T-helper 2 cell treated with Interferon-gamma antibody and Interleukin-4, amounts not matched to agents 5 μg/mL and 100 μg/mL, for 36 hours (primary cell): ENCODE measurements at places on chromosomes 1 and 21.

DNA sequence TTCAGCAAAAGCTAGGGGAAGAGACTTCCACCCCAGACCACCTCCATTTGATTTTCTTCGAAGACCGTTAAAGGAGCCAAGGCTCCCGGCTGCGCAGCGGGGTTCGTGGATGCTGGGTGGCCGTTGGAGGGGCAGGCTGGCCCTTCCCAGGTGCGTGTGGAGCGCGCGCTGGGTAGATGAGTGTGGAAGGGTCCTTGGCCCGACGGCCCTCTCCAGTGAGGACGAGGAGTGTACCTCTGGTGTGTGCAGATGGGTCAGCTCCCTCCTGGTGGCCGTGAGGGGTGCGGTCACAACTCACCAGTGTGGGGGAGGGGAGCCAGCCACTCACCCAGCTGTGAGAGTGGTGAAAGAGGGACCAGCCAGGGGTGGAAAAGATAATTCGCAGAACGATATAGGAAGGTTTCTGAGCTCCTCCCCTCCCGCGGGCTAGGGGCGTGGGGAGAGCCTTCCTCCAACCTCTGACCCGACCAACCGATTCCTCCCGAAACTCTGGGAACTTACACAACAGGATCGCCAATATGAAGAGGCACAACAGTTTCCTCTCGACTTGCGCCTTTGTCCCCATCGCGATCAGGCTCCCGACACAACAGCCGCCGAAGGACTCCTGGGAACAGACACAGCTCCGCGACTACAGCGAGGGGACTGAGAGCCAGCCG is at the start of gene F11R:
Gene F11R, minus strand, starts transcription at position 644 of the 656 bp plus-strand sequence. Its CDS starts 79 bp downstream, at position 565.
- peak; percentile 19 for DNase-seq

DNA sequence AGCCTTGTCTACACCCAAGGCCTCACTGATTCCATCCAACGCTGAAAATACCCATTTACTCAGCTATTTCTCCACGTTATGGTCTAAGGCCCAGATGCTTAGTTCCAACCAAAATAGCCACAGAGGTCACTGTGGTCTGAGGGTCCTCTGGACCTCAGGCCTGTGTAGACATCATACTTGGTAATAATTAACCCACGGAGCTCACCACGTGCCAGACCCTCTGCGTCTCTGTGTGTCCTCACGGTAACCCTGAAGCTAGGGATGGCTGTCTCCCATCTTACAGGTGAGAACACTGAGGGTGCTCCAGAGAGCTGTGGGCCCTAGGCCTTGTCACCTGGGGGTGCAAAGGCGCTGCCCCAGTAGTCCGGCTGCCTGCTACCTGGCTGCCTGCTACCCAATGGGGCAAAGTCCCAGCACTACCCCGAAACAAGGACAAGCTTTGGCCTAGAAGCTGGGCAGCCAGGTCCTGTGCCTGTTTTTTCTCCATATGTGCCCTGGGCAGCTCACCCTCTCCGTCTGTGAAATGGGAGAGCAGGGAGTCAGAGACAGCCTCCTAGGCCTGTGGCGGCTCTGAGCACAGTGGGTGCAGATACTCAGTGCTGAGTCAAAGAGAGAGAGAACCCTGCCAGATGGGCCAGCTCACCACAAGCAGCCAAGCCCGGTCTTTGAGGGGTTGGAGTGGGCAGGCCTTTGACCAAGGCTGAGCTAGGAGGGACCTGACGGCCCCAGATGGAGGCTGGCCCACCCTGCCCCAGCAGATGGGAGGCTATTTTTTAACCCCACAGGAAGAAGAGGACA is 17.0 kb upstream of the RUNX3 start:
- no peak for DNase-seq

- DNase-seq = no peak
Observed at GRCh38 chr1:42952303-42953001, 6.2 kb downstream of the SLC2A1 start.

- peak; percentile 33 for DNase-seq
Observed at GRCh38 chr21:32403201-32403777, 9.2 kb upstream of the EVA1C start.

GRCh38 chr21:32918478-32919120 is 107.1 kb upstream of the OLIG2 start:
- DNase-seq = no peak

DNA sequence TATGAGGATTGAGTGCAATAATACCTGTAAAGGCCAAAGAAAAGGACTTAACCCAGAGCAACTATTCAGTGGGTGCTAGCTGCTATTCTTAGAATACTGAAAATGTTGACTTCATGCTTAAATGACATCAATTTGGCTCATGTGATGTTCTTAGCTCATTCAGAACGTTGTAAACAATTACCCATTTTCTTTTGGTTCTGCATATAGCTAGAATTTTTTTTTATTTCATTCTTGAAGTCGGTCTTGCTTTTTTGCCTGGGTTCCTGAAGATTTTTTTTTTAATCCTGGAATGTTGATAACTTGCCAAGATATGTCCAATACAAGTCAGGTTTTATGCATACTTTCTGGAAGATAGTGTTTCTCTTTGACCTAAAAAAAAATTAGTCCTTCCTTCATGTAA is 772.0 kb downstream of the LTN1 start:
- DNase-seq = no peak

- no peak for DNase-seq
Observed at GRCh38 chr21:31220575-31220974, 123.5 kb downstream of the TIAM1 start.

GRCh38 chr1:94093996-94094395 is 27.0 kb downstream of the ABCA4 start:
- DNase-seq = no peak

GRCh38 chr1:242017580-242018233 is 18.8 kb upstream of the MAP1LC3C start:
- peak; percentile 8 for DNase-seq

- no peak for DNase-seq
Observed at GRCh38 chr21:44626673-44627143, at the start of gene KRTAP10-9. KRTAP10-9 (plus strand) TSS chr21:44627093; CDS start chr21:44627172, 79 bp downstream.

DNA sequence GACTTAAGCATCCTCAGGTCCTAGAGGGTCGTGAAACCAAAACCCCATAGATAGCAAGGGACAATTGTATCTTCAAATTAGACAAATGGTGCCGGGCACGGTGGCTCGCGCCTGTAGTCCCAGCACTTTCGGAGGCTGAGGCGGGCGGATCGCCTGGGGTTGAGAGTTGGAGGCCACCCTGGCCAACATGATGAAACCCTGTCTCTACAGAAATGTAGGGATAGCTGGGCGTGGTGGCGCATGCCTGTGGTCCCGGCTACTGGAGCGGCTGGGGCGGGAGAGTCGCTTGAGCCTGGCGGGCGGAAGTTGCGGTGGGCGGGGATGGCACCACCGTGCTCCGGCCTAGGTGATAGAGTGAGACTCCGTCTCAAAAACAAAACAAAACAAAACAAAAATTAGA is 780.6 kb downstream of the BRINP3 start:
- no peak for DNase-seq

- no peak for DNase-seq
Observed at GRCh38 chr1:44790968-44791801, 3.2 kb upstream of the BEST4 start.

- no peak for DNase-seq
Observed at GRCh38 chr21:19566975-19567374, 1163.4 kb upstream of the TMPRSS15 start.

GRCh38 chr1:35544976-35545375 is 12.2 kb downstream of the KIAA0319L start:
- no peak for DNase-seq

DNA sequence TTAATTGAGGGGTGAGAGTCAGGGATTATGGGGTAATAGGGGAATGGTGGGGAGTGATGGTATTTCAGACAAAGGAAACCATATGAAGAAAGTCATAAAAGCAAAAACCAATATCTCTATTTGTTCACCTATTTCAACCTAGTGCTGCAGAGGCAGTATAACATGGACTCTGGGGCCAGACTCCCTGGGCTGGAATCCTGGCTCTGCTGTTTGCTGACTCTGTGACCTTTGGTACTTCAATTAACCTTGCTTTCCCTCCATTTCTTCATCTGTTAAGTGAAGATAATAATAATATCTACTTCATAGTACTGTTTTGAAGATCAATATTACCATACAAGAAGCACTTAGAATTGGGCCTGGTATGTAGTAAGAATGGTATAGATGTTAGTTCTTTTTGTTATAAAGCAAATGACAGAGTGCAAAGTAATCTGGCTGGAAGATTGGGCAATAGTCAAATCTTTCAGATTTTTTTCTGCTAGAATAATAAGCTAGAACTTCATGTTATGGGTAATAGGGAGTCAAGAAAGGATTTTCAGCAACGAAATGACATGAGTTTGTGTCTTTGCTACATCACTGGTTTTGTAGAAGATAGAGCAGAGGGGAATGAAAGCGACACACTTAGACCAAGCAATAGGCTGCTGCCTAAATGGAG is 9.0 kb downstream of the EPHX4 start:
- DNase-seq = no peak

DNA sequence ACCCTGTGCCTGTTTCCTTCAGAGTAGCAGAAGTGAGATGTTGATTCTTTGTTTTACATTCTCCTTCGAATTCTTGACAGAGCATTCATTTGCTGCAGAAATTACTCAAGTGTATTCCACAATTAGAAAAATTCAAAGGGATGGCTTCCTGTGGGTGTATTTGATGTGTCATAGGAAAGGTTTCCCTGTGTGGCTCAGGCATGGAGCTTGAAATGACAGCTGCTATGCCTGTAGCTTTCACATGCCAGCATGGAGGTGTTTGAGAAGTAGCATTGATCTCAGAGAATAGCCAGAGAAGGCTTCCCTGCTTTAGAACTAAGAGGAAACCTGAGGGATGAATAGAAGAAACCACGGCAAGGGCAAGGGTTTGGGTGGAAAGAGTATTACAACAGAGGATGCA is 317.2 kb upstream of the DEPDC1 start:
- DNase-seq = no peak

GRCh38 chr1:46401964-46402626 is 8.0 kb downstream of the FAAH start:
- no peak for DNase-seq

DNA sequence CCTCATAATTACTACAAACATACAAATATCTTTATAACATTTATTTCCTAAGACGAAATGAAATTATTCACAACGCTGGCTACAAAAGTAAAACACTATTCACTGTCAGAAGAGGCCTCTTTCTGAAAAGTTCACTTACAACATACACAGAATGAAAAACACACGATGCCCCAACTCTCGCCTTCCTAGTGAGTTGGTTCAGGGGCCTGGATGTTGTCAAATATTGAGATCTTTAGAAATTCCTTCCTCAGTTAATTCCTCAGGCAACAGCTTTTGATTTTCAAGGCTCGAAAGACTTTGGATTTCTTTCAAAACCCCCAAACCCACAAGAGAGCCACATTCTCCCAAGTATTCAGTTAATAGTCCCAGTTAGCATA is 14.2 kb upstream of the KCNE1 start:
- DNase-seq = no peak

GRCh38 chr1:184291701-184292100 is 95.1 kb upstream of the C1orf21 start:
- no peak for DNase-seq

DNA sequence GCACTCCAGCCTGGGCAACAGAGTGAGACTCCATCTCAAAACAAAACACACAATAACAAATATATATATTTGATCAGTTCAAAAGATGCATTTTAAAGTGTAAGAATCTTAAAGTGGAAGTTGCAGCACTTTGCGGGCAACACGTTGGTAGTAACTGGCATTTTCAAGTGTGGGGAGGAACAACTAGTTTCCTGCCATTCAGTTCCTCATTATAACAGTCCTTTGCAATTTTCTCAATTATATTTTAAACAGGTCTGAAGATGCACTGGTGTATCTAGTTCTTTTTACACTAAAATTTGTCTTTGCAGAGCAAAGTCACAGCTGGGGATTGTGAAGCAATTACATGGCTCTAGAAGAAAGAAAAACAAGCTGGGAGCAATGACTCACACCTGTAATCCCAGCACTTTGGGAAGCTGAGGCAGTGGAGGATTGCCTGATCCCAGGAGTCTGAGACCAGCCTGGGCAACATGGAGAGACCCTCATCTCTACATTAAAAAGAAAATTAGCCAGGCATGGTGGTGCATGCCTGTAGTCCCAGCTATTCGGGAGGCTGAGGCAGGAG is 25.3 kb downstream of the RRAGC start:
- DNase-seq = no peak

DNA sequence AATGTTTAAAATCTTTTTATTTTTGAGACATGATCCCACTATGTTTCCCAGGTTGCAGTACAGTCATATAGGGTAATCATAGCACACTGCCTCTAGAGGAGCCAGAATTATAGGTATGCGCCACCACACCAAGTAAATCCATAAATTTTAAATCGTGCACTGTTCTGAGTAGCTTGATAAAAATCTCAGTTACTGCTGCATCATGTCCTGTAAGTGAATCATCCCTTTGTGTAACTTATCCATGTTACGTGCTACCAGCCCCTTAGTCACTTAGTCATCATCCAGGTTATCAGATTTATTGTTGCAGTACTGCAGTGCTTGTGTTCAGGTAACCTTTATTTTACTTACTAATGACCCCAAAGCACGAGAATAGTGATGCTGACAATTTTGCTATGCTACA is 1770.9 kb downstream of the BRINP3 start:
- no peak for DNase-seq
